T-helper 2 cell treated with Interferon-gamma antibody and Interleukin-4, amounts not matched to agents 5 μg/mL and 100 μg/mL, for 36 hours (primary cell): ENCODE measurements at places on chromosomes 3 and 15.

DNA sequence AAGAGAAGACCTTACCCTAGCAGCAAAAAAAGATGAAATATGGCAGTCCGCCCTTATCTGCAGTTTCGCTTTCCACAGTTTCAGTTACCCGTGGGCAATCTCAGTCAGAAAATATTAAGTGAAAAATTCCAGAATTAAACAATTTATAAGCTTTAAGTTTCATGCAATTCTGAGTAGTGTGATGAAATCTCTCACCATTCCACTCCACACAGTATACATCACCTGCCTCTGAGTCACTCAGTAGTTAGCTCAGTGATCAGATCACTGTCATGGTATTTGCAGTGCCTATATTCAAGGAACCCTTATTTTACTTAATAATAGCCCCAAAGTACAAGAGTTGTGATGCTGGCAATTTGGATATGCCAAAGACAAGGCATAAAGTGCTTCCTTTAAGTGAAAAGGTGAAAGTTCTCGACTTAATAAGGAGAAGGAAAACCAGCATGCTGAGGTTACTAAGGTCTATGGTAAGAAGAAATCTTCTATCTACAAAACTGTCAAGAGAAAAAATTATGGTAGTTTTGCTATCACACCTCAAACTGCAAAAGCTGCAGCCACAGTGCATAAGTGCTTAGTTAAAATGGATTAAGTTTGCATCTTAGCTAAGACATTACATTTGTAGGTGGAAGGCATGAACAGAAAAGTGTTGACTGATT, 48.1 kb downstream of the HSPBAP1 start:
- H3K27me3 ChIP-seq, result no peaks in the 10 kb centered on the region
- H3K4me1 ChIP-seq, result no peaks in the 10 kb centered on the region
- no peak overlapping the region for H3K4me3 ChIP-seq
- no peak overlapping the region for H3K27ac ChIP-seq
- DNase-seq, result no peak
- H3K36me3 ChIP-seq, result peaks cover 17% of the 10 kb centered on the region

DNA sequence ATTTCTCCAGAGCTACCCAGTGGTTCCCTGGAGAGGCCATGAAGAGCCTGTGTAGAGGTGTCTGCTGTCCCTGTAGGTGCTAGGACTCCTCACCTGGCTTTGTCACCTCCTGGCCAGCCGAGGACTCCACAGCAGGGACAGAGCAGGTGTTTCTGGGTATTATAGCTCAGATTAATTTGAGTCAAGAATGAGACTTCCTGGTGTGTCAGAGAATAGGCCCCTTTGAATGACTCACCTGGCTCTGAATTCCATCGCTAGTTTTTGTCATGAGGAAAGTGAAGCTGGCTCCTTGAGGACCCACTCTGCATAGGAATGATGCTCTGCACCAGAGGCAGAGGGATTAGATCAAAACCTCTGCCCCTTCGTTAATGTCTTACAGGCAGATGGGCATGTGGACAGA, 167.5 kb upstream of the TOPAZ1 start:
- peaks cover 8% of the 10 kb centered on the region for H3K27me3 ChIP-seq
- H3K4me3 ChIP-seq, result no peak overlapping the region
- no peaks in the 10 kb centered on the region for H3K36me3 ChIP-seq
- H3K27ac ChIP-seq, result no peak overlapping the region

- no peaks in the 10 kb centered on the region for H3K27me3 ChIP-seq
- no peak for DNase-seq
- H3K27ac ChIP-seq, result no peak overlapping the region
- H3K4me3 ChIP-seq, result no peak overlapping the region
- H3K4me1 ChIP-seq, result peaks cover 34% of the 10 kb centered on the region
Measured at GRCh38 chr3:155891321-155891720, 20.9 kb downstream of the GMPS start.

- H3K4me1 ChIP-seq, result peaks cover 76% of the 10 kb centered on the region
- no peaks in the 10 kb centered on the region for H3K27me3 ChIP-seq
- peak overlapping the region; percentile 1 for H3K4me3 ChIP-seq
- no peak overlapping the region for H3K27ac ChIP-seq
- peaks cover 58% of the 10 kb centered on the region for H3K36me3 ChIP-seq
Measured at GRCh38 chr15:45641999-45642932, 7.4 kb downstream of the SQOR start.

- H3K4me1 ChIP-seq, result no peaks in the 10 kb centered on the region
- no peak overlapping the region for H3K27ac ChIP-seq
- no peak overlapping the region for H3K4me3 ChIP-seq
- DNase-seq, result no peak
- H3K27me3 ChIP-seq, result no peaks in the 10 kb centered on the region
Measured at GRCh38 chr3:90055666-90056065, 948.2 kb downstream of the EPHA3 start.

DNA sequence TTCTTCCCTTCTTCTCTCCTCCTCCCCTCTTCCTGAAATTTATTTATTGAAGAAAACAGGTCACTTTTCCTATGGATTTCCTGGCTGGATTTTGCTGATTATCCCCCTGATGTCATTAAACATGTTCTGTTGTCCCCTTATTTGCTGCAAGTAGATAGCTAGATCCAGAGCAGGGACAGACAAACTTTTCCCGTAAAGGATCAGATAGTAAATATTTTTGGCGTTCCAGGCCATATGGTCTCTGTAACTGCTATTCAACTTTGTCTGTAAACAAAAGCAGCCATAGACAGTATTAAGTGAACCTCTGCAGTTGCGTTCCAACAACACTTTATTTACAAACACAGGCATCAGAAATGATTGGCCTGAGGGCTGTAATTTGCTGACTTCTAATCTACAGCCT, 241.3 kb downstream of the NEK10 start:
- H3K4me3 ChIP-seq, result no peak overlapping the region
- H3K4me1 ChIP-seq, result no peaks in the 10 kb centered on the region
- no peak overlapping the region for H3K27ac ChIP-seq

DNA sequence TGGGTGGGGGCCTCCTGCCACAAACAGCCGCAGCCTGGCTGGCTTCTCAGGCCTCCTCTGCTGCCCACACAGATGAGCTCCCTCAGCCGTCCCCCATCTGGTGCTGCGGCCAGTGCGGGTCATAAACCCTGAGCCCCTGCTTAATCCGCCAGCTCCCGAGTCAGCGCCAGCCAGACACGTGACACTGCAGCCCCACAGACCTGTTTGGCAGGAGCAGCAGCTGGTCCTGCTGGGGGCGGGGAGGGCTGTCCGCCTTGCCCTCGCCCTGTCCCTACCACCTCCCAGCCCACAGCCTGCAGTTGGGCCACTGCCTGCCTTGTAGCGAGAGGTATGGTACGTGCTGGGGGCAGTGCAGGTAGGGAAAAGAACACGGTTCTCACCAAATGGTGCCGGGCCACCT, 86.2 kb downstream of the IQSEC1 start:
- H3K36me3 ChIP-seq, result peaks cover 6% of the 10 kb centered on the region
- no peak for DNase-seq
- peaks cover 12% of the 10 kb centered on the region for H3K4me1 ChIP-seq
- no peak overlapping the region for H3K4me3 ChIP-seq

- peaks cover 22% of the 10 kb centered on the region for H3K4me1 ChIP-seq
- peak; percentile 66 for DNase-seq
- peaks cover 23% of the 10 kb centered on the region for H3K36me3 ChIP-seq
- no peaks in the 10 kb centered on the region for H3K27me3 ChIP-seq
Measured at GRCh38 chr3:48919215-48920138, 835 bp downstream of the ARIH2 start.

DNA sequence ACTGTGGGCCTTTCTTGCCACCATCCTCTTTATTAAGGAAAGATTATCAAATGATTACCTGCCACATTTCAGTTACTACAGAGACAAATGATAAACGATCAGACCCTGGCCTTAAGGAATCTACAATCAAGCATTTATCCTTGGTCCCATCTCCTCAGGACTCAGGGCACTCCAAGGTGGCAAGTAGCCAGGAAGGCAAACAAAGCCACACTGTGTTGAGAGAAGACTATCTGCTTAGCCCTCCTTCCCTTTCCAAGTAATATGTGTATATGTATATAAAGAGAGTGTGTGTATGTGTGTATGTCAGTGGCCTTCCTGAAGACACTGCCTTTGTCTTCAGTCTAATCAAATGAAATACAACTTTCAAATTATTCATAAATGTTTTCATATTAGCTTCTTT, 490.1 kb upstream of the ATP11B start:
- no peak overlapping the region for H3K27ac ChIP-seq
- DNase-seq, result no peak
- no peaks in the 10 kb centered on the region for H3K27me3 ChIP-seq
- H3K36me3 ChIP-seq, result no peaks in the 10 kb centered on the region
- no peaks in the 10 kb centered on the region for H3K4me1 ChIP-seq

DNA sequence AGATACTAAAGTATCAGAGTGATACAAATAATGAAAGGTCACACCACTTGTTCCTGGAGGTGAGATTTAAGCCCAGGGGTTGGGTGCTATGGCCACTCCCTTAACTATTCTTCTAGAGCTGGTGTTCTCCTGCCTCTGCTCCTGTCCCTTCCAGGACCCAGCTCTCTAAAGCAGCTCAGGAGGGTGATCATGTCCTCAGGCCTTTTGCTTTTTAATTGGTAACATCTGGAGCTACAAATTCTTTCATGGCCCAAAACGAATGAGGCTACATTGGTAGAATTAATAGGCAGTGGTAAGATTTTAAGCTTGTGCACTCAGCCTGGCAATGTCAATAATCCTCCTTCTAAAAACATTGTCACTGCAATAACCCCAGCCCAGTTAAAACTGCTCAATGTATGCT, 38.2 kb upstream of the CNOT10 start:
- no peak overlapping the region for H3K27ac ChIP-seq
- no peaks in the 10 kb centered on the region for H3K4me1 ChIP-seq
- DNase-seq, result no peak
- H3K27me3 ChIP-seq, result peaks cover 12% of the 10 kb centered on the region
- H3K4me3 ChIP-seq, result no peak overlapping the region

DNA sequence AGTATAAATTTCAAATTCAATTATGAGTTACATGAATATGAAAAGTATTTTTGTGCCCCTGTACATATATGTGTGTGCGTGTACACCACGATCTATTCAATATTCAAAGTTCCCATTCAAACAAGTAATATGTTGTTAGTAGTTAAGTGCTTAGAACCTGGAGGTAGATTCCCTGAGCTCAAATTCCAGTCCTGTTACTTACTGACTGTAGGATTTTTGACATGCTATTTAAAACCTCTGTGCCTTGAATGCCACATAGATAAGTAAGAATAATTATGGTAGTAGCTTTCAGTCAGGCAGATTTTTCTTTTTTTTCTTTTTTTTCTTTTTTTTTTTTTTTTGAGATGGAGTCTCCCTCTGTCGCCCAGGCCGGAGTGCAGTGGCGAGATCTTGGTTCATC, 53.3 kb upstream of the CMSS1 start:
- no peaks in the 10 kb centered on the region for H3K4me1 ChIP-seq
- no peaks in the 10 kb centered on the region for H3K36me3 ChIP-seq
- no peak overlapping the region for H3K4me3 ChIP-seq
- DNase-seq, result no peak

- H3K27me3 ChIP-seq, result peaks cover 48% of the 10 kb centered on the region
- H3K4me1 ChIP-seq, result peaks cover 3% of the 10 kb centered on the region
- DNase-seq, result no peak
Measured at GRCh38 chr15:100339999-100340398, 1.8 kb downstream of the ADAMTS17 start.

DNA sequence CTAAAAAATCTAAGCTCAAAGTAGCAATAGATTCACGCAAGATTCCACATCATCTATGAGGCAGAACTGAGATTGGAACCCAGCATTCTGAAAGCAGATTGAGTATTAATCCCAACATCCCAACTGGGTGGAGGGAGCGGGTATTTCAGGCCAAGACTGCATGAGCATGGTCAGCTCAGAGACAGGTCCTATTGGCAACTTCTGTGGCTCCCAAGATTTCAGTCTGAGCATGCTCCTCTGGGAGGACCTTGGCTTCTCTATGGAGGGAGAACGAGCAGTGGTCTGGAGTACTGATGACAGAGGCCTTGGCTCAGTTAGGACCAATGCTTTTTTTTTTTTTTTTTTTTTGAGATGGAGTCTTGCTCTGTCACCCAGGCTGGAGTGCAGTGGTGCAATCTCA, 4.0 kb upstream of the ITGA11 start:
- DNase-seq, result no peak
- no peak overlapping the region for H3K4me3 ChIP-seq
- H3K27ac ChIP-seq, result no peak overlapping the region
- H3K36me3 ChIP-seq, result no peaks in the 10 kb centered on the region
- no peaks in the 10 kb centered on the region for H3K4me1 ChIP-seq

DNA sequence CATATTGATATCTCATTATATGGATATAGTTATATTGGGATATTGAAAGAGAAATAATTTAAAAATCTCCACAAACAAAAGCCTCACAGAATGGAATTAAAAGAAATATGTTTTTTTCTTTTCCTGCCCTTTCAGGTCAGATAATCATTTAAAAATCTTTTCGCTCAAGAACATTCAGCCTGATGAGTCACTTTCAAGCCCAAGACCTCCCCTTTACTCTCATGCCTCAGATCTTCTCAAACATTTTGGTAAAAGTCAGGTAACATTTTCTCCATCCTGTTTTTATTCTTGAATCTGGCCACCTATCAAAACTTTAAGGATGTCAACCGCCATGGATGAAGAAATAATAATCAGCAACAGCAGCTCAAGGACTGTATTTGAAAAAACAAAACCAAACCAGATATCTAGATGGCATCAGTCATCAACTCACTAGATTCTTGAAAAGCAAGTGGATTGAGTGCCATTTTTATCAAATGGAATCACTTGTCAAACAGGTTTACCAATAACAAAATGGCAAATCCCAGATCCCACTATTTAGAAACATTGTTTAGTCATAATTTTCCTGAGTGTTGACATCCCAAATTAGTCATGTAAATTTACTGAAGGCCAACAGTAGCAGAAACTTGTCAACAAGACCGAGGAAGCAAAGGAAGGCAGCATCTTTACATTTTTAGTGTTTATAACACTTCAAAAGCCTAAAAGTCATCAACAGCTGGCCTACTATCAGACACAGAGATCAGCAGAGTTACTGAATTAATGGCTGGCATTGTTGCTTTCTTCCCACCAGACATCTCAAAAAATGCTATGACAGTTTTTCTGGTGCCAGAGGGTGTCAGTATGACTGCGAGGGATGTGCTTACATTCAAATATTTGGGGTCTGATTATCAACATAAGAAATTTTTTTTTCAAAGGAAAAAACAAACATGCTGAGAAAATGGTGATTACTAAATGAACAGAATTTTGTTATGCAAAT, 444.7 kb downstream of the MAGI1 start:
- no peak for DNase-seq
- no peaks in the 10 kb centered on the region for H3K4me1 ChIP-seq
- H3K27me3 ChIP-seq, result peaks cover 6% of the 10 kb centered on the region
- no peaks in the 10 kb centered on the region for H3K36me3 ChIP-seq
- no peak overlapping the region for H3K27ac ChIP-seq

- peak within 1 kb of the TSS; percentile 83 for H3K4me3 ChIP-seq
- H3K4me1 ChIP-seq, result peaks cover 18% of the 10 kb centered on the region
- peak within 1 kb of the TSS; percentile 83 for H3K27ac ChIP-seq
- H3K36me3 ChIP-seq, result peaks cover 17% of the 10 kb centered on the region
- peak; percentile 82 for DNase-seq
Measured at GRCh38 chr3:148991219-148992026, at the start of gene GYG1. TSS of gene GYG1 (plus strand) at chr3:148991540. CDS start at chr3:148991641, 101 bp downstream.

- no peak overlapping the region for H3K4me3 ChIP-seq
- H3K4me1 ChIP-seq, result no peaks in the 10 kb centered on the region
- no peak for DNase-seq
- H3K27ac ChIP-seq, result no peak overlapping the region
Measured at GRCh38 chr3:41175365-41175764, 23.9 kb upstream of the CTNNB1 start.

- peak; percentile 3 for DNase-seq
- no peak overlapping the region for H3K27ac ChIP-seq
- no peak overlapping the region for H3K4me3 ChIP-seq
- H3K36me3 ChIP-seq, result no peaks in the 10 kb centered on the region
- H3K4me1 ChIP-seq, result peaks cover 13% of the 10 kb centered on the region
- no peaks in the 10 kb centered on the region for H3K27me3 ChIP-seq
Measured at GRCh38 chr3:195254454-195255175, 16.3 kb downstream of the XXYLT1 start.
